ENCODE measurements at places on chromosomes 3 and 15. TPM values are rescaled to one million over a fixed set of nuclear protein-coding genes. Genes with fewer than 3 reads are reported as not detected.

The CADM2 gene
- 4.2 TPM for total RNA-seq

The IQGAP1 gene
- total RNA-seq: 46.1 TPM

The IL5RA gene
- total RNA-seq: not detected

The STAB1 gene
- 0.16 TPM for total RNA-seq

- no peak for DNase-seq
- H3K4me3 ChIP-seq: no peak overlapping the region
- H3K36me3 ChIP-seq: no peaks in the 10 kb centered on the region
- peaks cover 9% of the 10 kb centered on the region for H3K4me1 ChIP-seq
Observed at GRCh38 chr15:86935841-86936240, 856.2 kb downstream of the AGBL1 start.

DNA sequence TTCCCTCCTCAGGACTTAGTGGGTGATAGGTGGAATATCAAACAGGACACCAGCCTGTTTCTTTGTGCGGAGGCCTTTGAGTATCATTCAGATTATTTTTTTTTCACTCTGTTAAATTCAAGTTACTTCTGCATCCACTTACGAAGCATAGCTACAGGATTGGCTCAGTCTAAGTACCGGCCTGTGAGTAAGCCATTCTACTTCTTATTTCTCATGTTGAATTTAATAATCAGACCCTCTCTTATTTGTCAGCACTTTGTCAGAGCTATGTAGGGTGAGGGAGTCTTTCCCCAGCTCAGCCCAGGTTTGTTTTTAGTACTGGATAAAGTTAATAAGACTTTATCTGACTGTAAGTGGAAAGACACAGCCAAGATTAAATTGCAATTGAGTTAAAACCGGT, 54.7 kb downstream of the ITPR1 start:
- no peak overlapping the region for H3K4me3 ChIP-seq
- DNase-seq: no peak
- H3K36me3 ChIP-seq: no peaks in the 10 kb centered on the region
- no peak overlapping the region for H3K27ac ChIP-seq

- DNase-seq: no peak
- H3K4me3 ChIP-seq: no peak overlapping the region
- no peak overlapping the region for H3K27ac ChIP-seq
- H3K4me1 ChIP-seq: peaks cover 14% of the 10 kb centered on the region
- no peaks in the 10 kb centered on the region for H3K27me3 ChIP-seq
Observed at GRCh38 chr3:41274944-41275668, 75.8 kb downstream of the CTNNB1 start.

- H3K27ac ChIP-seq: no peak overlapping the region
- peaks cover 9% of the 10 kb centered on the region for H3K4me1 ChIP-seq
- no peak overlapping the region for H3K4me3 ChIP-seq
Observed at GRCh38 chr3:69445024-69445423, 59.1 kb upstream of the FRMD4B start.

DNA sequence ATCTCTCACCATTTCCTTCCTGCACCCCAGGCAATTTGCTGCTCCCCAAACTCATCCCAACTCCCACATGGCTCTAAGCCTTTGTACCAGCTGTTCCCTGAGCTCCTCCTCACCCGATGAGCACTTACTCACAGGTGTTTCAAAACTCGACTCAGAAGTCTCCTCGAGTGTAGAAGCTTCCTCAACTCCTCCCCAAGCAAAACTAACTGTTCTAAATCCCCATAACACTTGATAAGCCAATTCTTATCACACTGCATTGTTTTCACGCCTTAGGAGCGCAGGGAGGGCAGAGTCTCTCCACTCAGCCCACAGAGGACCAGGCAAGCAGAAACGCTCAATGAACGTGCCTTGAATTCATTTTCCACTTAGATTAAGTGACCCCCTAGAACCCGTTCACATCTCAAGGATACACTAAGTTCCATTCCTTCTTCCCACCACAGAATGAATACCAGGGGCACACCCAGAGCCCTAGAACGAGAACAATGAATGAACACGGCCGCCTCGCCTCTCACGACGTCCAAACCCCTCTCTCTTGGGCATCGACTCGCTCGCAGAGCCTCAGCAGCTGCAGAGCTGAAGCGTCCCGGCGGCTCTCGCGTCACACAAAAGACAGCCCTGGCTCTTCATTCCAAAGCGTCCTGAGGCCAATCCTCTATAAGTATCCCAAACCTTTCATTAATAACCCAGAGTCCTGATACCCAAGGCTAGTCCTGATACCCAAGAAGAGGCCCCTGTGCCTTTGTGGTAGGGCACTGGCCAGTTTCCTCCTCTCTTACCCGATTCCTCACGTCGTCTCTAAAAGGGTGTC, 1.1 kb downstream of the RAF1 start:
- peaks cover 7% of the 10 kb centered on the region for H3K36me3 ChIP-seq
- H3K27ac ChIP-seq: peak overlapping the region; percentile 96
- peak; percentile 28 for DNase-seq

GRCh38 chr3:84039099-84039498, 919.7 kb upstream of the CADM2 start:
- H3K27me3 ChIP-seq: no peaks in the 10 kb centered on the region
- no peak for DNase-seq
- H3K36me3 ChIP-seq: peaks cover 2% of the 10 kb centered on the region
- H3K27ac ChIP-seq: no peak overlapping the region
- no peaks in the 10 kb centered on the region for H3K4me1 ChIP-seq

GRCh38 chr15:57609805-57610529, 18.3 kb downstream of the MYZAP start:
- H3K36me3 ChIP-seq: no peaks in the 10 kb centered on the region
- no peak overlapping the region for H3K4me3 ChIP-seq
- no peak for DNase-seq
- H3K27me3 ChIP-seq: no peaks in the 10 kb centered on the region
- H3K27ac ChIP-seq: no peak overlapping the region

GRCh38 chr3:185283374-185283935, 29.6 kb upstream of the EHHADH start:
- H3K4me1 ChIP-seq: peaks cover 20% of the 10 kb centered on the region
- peak overlapping the region; percentile 96 for H3K4me3 ChIP-seq
- no peak for DNase-seq
- peaks cover 10% of the 10 kb centered on the region for H3K36me3 ChIP-seq
- peaks cover 30% of the 10 kb centered on the region for H3K27me3 ChIP-seq

GRCh38 chr3:29924783-29925561, 644.1 kb downstream of the RBMS3 start:
- peaks cover 35% of the 10 kb centered on the region for H3K4me1 ChIP-seq
- H3K4me3 ChIP-seq: no peak overlapping the region
- peak overlapping the region; percentile 73 for H3K27ac ChIP-seq
- no peaks in the 10 kb centered on the region for H3K27me3 ChIP-seq
- DNase-seq: no peak

DNA sequence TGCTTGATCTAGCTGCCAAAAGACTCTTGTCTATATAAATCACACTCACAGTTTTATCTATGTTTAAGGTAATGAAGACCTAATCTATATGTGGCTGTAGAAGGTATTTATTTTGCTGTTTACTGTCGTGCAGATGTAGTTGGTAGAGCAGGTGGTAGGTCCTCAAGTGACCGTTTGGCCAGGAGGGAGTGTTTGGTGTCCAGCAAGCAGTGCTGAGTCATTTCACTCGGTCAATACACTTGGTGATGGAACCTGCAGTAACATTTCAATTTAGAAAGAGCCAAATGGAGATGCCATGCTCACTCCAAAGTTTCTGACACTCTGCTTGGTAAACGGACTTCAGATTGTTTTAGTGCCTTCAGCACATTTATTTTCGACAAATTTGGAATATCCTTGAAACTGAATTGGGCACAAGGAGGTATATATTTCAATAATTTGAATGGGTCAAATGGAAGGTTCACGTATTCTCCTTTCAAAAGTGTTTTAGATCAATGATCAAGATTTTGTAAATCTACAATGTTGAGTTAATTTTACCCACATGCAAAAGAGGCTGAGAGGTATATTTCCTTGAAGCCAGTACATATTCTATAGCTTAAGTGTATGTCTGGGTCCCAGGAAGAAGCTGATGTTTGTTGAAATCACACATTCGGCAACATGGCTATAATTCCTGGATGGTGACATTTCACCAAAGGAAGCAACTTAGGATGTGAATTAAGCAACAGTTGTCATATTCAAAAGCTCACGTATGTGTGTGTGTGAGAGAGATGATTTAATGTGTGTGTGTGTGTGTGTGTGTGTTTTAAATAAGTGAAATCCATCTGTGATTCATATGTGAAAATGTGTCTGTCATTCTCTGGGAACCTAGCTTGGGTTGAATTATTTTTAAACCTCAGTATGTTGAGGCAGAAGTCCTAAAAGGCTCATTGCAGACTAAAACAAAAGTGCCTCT, 7.7 kb upstream of the CX3CR1 start:
- H3K4me3 ChIP-seq: no peak overlapping the region
- no peaks in the 10 kb centered on the region for H3K36me3 ChIP-seq

Measured in neural crest cell (in vitro differentiated cells).